ENCODE measurements at places on chromosomes 5 and 9. TPM values are rescaled to one million over a fixed set of nuclear protein-coding genes. Genes with fewer than 3 reads are reported as not detected.

DNA sequence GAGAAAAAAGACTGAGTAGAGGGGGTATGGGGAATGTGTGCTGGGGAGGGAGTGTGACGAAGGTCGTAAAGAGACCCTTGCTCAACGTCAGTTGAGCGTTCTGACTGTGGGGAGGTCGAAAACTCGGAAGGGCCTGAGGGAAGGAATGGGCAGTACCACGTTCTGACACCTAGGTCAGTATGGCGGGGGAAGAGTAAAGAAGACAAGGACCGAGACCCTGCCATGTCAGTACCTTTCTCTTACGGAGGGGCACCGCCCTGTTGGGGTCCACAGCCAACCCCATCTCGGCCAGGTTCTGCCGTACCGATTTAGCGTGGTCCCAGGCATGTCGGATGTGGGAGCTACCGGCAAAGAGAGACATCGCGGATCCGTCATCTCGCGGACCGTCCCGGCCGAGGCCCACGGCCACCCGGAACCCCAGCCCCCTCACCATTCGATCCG, 375 bp downstream of the NOP16 start:
- DNase-seq = peak; percentile 14

DNA sequence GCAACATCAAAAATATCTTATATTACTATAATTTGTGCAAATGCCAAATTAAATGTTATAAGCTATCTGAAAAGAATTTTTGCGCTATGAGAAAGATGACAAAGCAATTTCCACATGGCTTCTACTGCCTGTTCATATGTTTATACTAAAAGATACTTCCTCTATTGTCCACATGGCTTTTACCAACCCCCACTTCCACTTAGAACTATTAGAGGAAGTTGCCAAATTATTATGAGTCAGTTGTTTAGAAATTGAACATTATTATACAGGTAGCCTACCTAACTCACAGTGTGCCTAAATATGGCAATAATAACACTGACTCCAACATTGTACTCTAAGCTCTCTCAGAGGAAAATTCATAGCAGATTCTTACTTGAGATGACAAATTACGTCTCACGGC, 37.6 kb upstream of the SLC27A6 start:
- no peak for DNase-seq

- peak; percentile 20 for DNase-seq
These were observed 1.6 kb downstream of the ANXA6 start for GRCh38 chr5:151155775-151156506.

GRCh38 chr9:5626727-5627634, 1.9 kb upstream of the RIC1 start:
- DNase-seq = no peak

- DNase-seq = no peak
These were observed 76.7 kb upstream of the CCNG1 start for GRCh38 chr5:163360656-163361055.

GRCh38 chr5:56303511-56303910, 70.4 kb upstream of the ANKRD55 start:
- no peak for DNase-seq

- DNase-seq = no peak
These were observed 24.7 kb upstream of the IFNE start for GRCh38 chr9:21506626-21507482.

GRCh38 chr9:113919871-113920270, 43.8 kb downstream of the ZNF618 start:
- no peak for DNase-seq

Gene TNFSF15
- total RNA-seq = not detected

Gene NEUROG1
- 7.3 TPM for total RNA-seq
